ENCODE measurements at places on chromosomes 6 and 20.

DNA sequence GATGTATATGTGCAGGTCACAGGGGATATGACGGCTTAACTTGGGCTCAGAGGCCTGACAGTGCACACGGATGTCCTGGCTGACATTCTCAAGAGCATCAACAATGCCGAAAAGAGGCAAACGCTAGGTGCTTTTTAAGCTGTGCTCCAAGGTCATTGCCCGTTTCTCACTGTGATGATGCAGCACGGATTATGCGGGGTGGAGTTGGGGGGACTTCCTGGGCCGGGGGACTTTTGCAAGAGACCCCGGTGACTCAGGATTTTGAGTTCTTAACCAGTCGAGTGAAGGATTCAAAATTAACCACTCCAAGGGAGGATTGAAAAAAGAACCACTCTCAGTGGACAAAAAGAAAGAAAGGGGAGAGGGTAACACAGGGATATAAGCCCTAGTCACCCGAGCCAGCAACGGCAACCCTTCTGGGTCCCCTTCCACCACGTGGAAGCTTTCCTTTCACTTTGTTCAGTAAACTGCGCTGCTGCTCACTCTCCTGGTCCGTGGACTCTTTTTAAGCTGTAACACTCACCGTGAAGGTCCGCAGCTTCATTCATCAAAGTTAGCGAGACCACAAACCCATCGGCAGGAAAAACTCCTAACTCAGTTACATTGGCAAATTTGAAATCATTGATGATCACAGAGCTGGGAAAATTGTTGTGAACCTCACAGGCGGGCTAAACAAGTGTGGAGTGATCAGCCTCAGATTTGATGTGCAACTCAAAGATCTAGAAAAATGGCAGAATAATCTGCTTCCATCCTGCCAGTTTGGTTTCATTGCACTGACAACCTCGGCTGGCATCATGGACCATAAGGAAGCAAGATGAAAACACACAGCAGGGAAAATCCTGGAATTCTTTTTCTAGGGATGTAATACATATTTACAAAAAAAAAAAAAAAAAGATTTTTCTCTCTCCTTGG is 199.3 kb downstream of the ARID1B start:
- DNase-seq: no peak

- no peak for DNase-seq
Observed at GRCh38 chr6:118886641-118887040, 7.3 kb upstream of the ASF1A start.

- no peak for DNase-seq
Observed at GRCh38 chr6:28506807-28507475, 8.7 kb downstream of the GPX6 start.

DNA sequence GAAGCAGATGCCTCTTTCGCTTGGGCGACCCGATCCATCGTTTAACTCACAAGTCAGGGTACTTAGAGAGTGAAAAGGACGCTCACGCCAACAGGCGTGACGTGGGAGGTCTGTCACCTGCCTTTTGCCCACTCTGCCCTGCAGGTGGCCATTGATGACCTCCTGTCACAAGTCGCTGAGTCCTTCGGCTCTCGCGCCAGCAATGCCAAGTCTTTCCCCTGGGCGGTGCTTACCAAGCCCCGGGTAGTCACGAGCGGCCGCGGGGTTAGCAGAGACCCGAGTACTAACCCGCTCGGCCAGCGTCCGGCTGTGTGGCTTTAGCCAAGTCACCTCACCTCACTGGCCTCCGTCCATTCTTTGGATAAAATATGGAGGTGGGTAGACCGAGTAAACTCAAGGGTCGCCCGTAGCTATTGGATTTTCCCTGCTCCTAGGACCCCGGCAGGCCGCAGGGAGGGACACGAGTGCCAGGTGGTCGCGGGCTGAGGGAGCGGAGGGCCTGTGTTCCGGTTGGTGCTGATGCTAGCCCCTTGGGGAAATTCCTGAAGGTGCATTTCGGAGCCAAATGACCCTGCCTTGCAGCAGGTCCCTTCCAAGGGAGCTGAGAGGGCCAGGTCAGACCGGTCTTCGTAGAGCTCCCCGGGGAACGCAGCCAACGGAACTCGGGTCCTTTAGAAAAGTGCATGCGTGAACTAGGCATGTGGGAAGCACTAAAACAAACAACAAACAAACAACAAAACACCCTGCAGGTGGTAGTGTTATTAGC is 668 bp downstream of the PKIB start:
- no peak for DNase-seq

DNA sequence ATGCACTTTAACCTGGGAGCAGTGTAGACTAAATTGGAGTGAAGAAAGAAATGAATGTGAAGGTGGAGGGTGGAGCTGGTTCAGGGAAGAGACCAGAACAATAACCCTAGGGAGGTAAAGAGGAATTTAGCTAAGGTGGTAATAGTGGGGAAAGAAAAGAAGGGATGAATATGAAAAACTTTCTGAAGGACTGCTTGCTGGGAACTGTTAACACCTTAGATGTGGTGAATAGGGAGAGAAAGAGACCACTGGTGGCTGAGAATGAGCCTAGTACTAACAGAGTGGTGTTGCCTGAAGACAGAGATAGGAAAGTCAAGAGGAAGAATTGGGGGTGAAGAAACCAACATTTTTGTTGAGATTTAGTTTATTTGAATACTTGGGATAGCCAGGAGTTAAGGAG is 78.4 kb upstream of the HS3ST5 start:
- DNase-seq: no peak

GRCh38 chr6:121666814-121667213 is 231.4 kb downstream of the GJA1 start:
- DNase-seq: no peak

DNA sequence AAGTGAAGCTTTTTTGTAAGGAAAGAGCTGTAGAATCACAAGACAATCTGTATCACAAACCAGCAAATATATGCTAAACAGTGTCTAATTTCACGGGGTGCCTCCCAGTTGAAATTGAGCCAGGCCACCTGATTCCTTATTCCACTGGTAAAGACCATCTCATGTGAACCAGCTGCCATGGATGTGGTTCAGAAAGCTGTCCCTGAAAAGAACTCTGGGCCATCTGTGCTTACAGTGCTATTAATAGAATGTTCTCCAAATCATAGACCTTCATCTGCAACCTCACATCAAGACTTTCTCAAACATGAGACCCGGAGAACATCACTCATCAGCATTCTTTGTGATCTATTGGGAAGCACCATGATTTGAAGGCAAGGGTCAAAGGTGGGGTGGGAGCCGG is 89.7 kb downstream of the FBXO5 start:
- DNase-seq: no peak
